NCI-H1694 (cell line): ENCODE measurements at places on chromosomes 3 and 15.

GRCh38 chr3:191721390-191721861 is 260.5 kb downstream of the PYDC2 start:
- DNase-seq: no peak

GRCh38 chr15:44710236-44711095 is 657 bp downstream of the PATL2 start:
- no peak for DNase-seq

DNA sequence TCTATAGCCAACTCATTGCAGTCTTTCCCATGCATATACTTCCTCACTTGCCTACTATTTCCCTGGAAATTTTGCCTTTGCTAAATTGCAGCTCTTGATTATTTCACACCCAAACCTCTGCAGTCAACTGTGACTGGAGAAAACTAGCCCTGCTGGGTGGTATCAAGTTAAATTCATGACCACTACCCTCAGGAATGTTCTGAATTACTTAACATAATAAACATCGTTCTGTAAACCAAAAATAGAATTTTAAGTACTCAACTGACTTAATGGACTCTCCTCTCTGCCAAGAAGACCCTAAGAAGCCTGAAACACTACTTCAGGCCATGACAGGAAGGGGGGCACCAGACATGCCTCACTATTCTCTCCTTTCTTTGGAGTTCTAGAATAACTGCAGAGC is 1278.0 kb upstream of the GBE1 start:
- DNase-seq: no peak

- no peak for DNase-seq
Measured at GRCh38 chr15:76286271-76286879, 24.9 kb downstream of the ETFA start.

- no peak for DNase-seq
Measured at GRCh38 chr3:40645883-40646282, 121.1 kb downstream of the ZNF621 start.

DNA sequence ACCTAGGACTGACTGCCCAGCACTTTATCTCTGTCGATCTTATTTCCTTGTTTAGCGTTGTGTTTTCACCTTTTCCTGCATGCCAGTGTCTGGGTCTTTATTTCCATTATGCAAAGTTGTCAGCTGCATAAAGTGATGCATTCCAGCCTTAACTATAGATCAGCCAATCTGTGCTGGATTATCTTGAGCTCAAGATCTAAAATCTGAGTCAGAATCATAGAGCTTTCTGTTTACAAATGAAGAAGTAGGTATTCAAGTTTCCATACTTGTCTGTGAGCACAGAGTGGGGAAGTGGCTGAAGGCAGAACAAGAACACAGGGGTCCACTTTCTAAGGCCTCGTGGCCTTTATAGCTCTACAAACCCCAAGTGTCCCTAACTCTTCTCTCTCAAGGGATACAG is 82.4 kb upstream of the PLCL2 start:
- DNase-seq: no peak

DNA sequence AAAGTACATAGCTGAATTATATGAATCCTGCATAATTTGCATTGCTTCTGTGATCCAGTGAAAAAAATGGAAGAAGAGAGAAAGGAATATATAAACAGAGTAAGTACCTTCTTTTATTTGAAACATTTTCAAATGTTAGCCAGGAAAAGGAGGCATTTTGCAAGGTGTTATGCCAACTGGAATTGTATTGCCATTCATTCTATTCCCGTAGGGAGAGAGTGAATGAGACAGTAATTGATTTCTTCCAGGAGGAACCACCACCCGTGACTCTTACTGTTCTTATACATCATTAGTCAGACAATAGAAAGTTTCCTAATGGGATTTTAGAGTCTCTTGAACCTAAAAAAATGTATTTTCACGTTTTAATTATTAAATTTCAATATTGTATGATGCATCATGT is 324.1 kb upstream of the ALCAM start:
- DNase-seq: no peak

DNA sequence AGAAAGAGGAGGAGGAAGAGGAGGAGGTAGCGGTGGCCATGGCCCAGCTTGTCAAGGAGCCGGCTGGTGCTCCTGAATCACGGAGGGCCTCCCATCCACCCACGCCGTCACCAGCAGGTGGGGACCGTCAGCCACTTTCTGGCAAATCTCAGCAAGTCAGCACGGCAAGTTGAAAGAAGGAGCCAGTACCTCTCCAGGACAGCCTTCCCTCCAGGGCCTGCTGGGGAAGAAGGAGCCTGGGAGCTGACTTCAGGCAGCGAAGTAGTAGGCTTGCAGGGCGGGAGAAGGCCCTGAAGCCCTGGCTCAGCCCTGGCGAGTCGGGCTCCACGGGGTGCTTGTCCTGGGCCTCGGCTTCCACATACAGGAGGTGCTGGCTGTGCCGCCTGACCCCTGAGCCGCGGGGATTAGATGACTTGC is 99.2 kb upstream of the TRPM1 start:
- DNase-seq: no peak

DNA sequence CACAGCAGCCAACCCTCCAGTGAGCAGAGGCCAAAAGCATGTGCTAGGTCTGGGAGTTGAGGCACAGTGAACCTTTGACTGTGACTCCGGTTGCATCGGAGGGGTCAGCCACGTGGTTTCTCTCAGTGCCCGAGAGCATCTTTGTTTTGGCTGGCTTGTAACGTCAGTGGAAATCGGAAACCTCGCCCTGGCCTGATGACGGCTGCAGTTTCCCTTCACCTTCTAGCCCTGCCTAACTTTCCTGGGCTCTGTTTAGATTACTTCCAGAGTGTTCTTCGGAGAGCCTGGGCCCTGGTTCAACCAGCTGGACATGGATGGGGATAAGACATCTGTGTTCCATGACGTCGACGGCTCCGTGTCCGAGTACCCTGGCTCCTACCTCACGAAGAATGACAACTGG is 56.6 kb downstream of the MESD start:
- DNase-seq: no peak
